ENCODE measurements at places on chromosomes 3 and 15.

DNA sequence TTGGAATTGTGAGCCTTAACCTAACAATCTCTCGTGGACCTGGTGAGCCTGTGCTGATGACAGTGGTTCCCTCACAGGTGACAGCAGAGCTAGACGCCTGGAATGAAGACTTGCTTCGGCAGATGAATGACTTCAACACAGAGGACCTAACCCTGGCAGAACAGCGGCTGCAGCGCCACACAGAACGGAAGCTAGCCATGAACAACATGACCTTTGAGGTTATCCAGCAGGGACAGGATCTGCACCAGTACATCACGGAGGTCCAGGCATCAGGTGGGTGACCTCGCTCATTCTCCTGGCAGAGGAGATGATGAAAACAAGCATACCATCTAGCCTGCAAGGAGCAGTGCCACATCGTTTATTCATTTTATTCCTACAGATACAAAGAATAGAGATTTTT is 316.9 kb upstream of the UMPS start:
- DNase-seq, result no peak

- no peak for DNase-seq
Observed at GRCh38 chr3:128399221-128399915, 67.3 kb downstream of the DNAJB8 start.

DNA sequence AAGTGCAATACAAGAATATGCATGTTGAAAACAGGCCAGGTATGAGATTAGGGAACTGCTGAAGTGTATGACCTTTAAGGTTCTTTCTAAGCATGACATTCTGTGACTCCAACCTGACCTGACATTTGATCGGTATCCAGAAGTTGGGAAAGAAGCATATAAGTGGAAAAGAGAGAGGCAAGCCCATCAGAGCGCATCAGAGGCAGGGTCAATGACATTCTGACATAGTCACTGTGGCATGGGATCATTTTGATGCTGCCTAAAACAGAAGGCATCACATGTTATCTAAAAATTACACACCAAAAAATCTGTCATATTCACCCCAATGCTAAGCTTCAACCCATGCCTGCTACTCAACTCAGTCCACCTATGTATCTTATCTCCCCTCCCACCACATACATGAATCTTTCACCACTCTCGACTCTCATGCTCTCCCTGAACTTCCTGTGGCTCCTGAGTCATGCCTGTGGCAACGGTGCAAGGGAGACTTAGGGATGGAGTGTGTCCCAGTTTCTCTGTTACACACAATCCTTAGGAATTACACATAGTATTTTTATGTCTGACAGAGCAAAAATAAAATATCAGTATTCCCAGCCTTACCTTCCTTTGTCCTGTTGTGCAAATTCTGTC is 20.5 kb upstream of the LRRN1 start:
- DNase-seq, result no peak

- peak; percentile 64 for DNase-seq
Observed at GRCh38 chr3:127688416-127689265, 15.9 kb downstream of the ABTB1 start.

GRCh38 chr3:176969066-176969465 is 228.2 kb downstream of the TBL1XR1 start:
- DNase-seq, result no peak
